Kasumi-1 (cell line): ENCODE measurements at places on chromosomes 6 and 20.

DNA sequence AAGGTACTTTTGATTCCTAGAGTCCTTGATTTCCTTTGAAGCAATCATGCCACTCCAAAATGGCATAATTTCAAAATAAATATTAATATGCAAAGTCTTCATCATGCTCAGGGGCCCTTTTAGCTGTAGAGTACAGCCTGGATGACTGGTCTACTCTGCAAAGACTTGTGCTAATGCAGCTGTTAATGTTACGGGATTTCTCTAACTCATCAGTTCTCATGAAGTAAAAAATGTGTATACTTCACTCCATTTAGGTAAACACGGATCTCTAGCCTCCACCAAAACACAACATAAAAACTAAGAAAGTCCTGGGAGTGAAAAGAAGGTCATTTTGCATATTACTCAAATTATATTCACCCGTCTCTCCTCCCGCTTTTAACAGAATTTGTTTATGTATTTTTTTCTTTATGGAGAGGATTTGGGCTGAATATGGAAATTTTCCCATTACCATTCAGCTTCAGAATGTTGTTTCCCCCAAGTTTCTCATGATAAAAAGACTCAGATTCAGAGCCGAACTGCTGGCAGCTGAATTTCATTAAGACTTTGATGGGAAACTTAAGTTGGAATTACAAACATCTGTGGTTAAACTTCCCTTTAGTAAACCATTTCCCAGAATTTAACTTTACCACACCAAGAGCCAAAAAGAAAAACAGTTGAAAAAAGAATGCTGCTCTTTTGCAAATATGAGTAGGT, 8.7 kb downstream of the LAMA4 start:
- DNase-seq = no peak

DNA sequence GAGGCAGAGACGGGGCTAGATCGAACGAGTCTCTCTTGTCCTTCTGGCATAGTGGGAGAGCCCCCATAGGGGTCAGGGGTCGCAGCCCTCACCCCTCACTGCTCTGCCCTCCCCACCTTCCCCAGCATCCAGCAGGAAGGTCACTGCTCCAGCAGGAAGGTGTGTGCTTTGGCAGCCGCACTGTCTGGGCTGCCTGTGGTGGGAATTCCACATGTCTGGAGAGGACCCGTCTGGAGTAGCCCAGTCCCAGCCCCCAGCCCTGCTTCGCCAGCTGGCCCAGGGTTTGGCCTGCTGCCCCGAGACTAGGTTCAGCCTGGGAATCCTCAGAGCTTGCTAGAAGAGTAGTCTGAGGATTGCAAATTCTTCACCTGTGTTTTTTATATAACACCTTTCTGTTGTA, 2.5 kb upstream of the R3HDML start:
- no peak for DNase-seq

DNA sequence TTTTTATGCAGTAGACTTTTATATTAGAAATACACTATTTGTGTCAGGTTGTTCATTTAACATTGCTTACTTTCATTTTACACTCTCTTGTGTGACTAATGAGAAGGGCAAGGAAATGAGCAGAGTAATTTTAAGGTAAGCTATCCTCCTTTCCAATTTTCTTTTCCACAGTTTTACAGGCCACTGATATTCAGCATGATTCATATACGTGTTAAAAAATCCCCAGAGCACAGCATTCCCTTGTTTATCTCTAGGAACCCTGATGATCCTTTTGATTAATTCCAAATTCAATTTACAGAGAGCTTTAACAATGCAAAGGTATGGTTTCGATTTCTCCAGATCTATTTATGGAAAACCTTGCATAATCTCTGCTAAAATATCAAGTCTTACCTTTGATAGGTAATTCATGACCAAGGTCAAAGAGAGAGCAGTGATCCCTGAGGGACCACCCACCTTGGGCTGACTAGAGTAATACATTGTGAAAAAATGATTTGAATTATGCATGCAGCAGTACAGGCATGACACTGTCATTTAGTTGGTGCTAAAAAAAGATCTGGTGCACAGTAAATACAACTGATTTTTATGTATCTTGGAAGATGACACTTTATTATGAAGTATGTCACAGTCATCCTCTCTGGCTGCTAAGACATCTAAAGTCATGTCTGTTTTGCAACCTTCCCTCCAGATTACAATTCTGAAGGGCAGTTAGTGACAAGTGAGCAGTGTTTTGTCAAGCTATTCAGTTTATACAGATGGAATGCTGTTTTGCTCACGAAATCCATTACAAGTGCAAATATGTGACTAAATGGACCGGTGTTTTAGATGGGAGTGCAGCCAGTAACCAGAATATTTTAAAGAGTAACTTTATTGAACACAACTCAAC, 736.6 kb downstream of the EPHA7 start:
- DNase-seq = no peak

GRCh38 chr20:4802527-4802926, 80.8 kb downstream of the PRND start:
- DNase-seq = peak; percentile 9

DNA sequence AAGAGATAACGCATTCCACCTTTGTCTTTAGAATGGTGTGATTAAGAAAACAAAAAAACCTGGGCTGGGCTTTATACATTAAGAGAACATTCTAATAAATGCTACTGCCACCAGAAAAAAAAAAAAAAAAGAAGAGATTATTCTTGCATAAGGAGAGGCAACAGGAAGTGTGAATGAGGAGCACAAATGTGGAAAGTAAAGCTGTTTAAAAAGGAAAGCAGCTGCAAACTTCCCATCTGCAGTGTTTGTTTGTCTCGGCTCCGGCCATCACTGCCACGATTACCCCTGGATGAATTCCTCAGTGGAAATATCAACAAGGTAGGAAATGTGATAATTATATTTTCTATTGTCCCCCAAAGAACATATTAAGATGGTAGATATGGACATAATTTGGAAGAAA, 223.9 kb downstream of the PHF3 start:
- no peak for DNase-seq

DNA sequence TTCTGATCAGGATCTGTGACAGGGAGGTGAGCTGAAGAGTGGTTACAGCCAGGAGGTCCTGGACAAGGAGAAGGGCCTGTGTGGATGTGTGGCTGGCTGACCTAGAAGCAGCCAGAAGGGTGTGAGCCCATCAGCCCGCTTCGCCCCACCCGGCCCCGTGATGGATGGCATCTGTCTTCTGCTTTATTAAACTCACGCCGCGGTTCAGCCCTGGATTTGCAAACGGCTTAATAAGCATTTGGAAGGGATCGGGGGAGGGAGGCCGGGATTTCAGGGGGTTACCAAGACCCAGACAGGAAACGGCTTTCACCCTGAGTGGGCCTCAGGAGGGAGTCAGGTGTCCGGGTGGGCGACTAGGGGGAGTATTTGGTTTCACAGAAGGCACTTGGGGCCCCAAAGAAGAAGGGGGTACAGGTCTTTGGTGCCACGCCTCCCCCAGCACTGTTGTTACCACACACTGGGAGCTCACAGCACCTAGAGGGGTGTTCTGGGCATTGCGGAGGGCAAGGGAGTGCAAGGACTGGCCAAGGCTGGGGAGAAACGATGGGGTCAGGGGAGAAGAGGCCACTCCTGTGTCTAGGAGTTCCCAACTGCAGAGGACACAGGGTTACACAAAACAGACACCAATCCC, 53.8 kb upstream of the FOXP4 start:
- peak; percentile 80 for DNase-seq

DNA sequence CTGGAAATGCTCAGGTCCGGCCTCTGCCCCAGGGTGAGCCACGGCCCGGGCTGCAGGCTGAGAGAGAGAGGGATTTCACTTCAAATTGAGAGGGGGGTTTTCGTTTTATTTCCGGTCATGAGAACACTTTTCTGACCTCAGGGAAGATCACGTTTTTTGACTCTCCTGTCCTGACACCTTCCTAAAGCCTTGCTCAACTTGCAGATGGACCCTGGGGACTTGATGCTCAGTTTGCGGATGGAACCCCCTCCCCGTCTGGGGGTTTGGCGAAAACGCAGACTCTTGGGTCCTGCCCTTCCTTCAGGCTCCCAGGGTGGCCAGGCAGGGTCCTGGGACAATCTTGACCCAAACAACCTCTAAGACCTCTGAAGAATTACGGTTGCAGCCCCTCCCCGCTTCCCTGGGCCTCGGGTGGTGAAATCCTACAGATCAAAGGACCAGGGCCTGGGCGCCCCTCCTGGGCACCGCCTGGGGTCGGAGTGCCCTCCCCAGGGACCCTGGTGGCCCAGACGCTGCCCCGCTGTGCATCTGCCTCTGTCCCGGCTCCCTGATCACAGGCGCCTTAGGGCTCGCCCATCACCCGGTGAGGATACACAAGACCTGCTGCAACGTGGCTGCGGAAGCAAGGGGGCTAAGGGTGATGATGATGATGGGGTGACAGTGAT, 148.2 kb downstream of the ERMARD start:
- DNase-seq = no peak

DNA sequence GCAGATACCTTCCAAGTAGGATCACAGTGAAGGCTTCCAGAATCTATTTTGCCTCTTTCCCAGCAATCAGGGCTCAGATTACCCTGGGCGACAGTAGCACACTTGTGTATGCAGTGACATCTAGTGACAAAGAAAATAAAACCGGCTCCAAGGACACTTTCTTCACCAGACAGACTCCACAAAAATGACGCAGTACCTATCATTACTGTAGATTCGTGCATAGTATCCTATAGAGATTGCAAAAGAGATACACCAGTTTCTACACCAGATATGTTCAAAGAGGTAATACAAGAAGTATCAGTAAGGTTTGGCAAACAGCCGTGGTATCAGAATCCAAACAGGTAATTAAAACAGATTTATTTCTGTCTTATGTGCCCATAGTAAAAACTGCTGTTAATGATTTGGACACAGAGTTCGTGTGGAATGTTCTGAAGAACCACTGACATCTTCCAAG, 600.4 kb upstream of the JAG1 start:
- peak; percentile 79 for DNase-seq

DNA sequence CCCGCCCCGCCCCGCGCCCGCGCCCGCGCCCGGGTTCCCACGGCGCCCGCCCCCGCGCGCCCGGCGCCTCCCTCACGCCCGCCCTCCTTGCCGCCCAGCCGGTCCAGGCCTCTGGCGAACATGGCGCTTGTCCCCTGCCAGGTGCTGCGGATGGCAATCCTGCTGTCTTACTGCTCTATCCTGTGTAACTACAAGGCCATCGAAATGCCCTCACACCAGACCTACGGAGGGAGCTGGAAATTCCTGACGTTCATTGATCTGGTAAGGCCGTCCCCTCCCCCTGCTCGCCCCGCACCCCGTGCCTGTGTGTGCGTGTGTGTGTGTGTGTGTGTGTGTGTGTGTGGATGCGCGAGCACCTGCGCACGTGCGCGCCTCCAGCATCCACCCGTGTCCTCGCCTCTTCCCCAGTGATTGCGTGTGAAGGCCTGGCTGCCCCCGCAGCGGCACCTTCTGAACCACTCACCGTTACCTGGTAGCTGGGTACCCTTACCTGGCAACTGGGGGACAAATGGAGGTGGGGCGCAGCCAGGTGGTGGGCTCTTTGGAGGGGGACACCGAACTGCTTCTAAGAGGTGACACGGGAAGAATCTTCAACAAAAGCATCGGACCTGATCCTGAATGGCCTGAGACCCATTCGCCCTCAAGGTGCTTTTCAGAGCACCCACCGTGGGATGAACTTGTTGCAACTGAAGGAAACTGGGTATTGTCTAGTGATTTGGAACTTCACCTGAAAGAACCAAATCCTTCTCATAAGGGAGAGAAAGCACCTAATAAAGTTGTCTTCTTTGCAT, at the start of gene AIG1:
TSS of gene AIG1 (plus strand) at position 84 of the 791 bp plus-strand sequence. CDS start at position 121, 37 bp downstream.
- peak; percentile 31 for DNase-seq

DNA sequence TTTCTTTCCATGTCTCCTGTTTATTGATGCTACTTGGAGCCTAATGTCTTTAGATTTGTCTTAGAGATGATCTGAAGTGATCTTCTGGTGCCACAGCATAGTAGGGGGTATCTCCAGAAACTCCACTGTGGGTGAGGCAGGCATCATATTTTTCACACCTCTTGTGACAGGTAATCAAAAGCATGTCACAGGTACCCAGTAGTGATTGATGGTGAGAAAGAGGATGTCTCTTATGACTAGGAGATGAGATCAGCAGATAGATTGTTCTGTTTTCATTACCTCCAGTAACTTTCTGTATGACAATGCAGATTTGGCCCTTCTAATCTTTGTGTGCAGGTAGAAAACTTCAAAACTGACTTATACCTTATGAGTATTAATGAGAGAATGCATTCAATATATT, 13.5 kb downstream of the NCOA7 start:
- no peak for DNase-seq

DNA sequence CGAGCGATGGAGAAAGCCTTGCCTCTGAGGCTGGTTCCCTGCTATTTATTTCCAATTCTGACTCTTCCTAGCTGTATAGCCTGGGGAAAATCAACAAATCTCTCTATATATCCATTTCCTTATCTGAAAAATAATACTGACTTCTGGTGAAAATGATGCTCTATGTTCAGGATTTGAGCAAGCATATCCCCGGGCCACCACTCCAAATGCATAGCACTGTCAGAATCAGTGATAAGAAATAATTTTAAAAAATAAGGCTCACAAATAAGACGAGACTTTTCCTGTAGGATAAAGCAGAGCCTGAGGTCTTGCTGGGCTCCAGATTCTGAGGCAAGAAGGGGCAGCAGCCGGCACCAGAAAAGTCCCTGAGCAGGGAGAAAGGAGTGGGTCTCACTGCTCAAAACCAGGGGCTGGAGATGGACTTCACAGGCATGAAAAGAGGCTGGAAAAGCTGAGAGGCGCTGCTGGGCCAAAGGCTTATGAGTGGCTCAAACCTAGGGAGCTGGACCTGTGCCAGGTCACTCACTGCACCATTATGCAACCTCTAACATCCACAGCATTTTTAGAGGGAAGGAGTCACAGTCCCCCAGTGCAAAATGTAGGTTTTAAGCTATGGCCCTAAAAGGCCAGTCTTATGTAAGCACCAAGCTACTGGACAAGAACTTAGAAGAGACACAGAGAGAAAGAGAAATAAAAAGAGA, 48.1 kb upstream of the SLC17A4 start:
- no peak for DNase-seq

- DNase-seq = no peak
Measured at GRCh38 chr6:145087034-145087433, 648.3 kb downstream of the EPM2A start.

DNA sequence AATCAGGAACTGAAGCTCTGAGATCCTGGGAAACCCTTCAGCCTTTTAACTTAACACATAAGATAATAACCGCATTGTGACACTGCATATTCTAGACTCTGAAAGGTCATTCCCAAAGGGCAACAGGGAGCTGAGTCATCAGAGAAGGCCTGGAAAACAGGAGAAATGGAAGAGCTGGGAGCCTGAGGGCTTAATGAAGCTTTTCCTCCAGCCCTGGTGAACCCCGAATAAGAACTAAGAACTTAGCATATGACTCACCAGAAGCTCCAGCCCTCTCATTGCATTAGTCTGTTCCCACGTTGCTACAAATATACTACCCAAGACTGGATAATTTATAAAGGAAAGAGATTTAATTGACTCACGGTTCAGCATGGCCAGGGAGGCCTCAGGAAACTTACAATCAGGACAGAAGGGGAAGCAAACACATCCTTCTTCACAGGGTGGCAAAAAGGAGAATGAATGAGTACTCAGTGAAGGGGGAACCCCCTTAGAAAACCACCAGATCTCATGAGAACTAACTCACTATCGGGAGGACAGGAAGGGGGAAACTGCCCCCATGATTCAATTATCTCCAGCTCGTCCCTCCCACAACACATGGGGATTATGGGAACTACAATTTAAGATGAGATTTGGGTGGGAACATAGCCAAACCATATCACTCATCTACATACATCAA, 648.5 kb downstream of the TFAP2A start:
- no peak for DNase-seq

- no peak for DNase-seq
Measured at GRCh38 chr6:124298730-124299129, 495.1 kb downstream of the NKAIN2 start.

- no peak for DNase-seq
Measured at GRCh38 chr6:119848696-119849095, 499.1 kb upstream of the MAN1A1 start.

- DNase-seq = no peak
Measured at GRCh38 chr6:104603108-104603745, 256.5 kb downstream of the HACE1 start.
